Tongue (tissue), 3 donors: ENCODE measurements at places on chromosomes 3 and 15. TPM values are rescaled to one million over a fixed set of nuclear protein-coding genes. Genes with fewer than 3 reads are reported as not detected.

ZNF774 gene
- 4.9 TPM for total RNA-seq

DISP2 gene
- 4.1 TPM for total RNA-seq

RASL12 gene
- total RNA-seq = 32.8 TPM

CYP19A1 gene
- 3.0 TPM for total RNA-seq
